Globus pallidus (tissue), 1 donor: ENCODE measurements at places on chromosomes 3 and 15.

GRCh38 chr3:194439881-194440550 lies 41.0 kb upstream of the GP5 start:
- no peak for DNase-seq

- DNase-seq = no peak
Measured at GRCh38 chr15:76274226-76274625, 37.0 kb downstream of the ETFA start.

DNA sequence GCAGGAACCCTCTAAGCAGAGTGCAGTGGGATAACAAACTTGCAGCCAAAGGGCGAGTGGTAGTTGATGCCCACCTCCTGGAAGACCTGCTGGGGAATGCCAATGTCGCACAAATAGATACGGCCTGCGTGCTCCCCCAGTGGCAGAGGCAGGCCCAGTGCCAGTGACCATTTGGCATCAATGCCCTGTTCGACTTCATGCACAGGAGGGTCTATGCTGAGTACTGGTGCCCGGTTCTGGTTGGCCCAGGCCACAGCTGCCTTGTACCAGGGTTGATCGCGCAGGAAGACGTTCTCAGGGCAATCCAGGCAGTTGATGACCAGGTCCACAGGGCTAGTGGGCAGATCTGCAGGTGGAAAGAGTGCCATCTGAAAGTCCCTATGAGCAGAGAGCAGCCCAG lies 17.0 kb downstream of the CLK3 start:
- no peak for DNase-seq

GRCh38 chr3:71094658-71095209 lies 488.8 kb downstream of the FOXP1 start:
- no peak for DNase-seq

DNA sequence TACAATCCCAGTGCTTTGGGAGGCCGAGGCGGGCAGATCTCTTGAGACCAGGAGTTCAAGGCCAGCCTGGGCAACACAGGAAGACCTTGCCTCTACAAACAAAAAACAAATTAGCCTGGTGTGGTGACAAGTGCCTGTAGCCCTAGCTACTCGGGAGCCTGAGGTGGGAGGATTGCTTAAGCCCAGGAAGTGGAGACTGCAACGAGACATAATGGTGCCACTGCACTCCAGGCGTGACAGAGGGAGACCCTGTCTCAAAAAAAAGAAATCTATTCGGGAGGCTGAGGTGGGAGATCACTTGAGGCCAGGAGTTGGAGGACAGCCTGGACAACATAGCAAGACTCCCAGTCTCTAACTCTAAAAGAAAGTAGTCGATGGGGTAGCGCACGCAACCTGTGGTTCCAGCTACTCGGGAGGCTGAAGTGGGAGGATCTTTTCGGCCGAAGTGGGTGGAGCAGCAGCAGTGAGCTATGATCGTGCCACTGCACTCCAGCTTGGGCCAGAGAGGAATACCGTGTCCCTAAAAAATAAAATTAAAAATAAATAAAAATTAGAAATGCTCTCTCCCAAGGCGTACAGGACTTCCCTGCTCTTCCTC lies 775 bp downstream of the C3orf33 start:
- no peak for DNase-seq

GRCh38 chr3:160106905-160107861 lies 118.0 kb upstream of the C3orf80 start:
- no peak for DNase-seq
